ENCODE measurements at places on chromosomes 5 and 9.
A peak's percentile ranks its signal among the peaks of the same experiment; 100 is the strongest.

- DNase-seq = no peak
Observed at GRCh38 chr5:175683231-175683630, 25.4 kb downstream of the HRH2 start.

DNA sequence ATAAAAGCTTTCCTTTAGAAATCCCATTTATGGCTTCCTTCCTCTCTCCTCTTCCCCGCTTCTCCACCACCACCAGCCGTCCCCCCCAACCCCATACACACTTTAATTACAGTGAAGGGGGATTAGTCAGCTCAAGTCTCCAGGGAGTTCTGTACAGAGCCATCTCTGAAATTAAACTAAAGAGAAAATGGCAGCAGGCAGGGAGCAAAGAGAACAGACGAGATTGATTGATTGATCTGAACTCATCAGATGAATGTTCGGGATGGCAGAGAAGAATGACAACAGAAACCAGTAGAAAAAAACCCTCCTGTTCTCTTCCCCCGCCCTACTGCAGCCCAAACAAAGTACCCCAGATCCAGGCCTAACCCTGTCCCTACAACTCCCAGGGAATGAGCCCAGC is 241.7 kb upstream of the PANK3 start:
- no peak for DNase-seq

DNA sequence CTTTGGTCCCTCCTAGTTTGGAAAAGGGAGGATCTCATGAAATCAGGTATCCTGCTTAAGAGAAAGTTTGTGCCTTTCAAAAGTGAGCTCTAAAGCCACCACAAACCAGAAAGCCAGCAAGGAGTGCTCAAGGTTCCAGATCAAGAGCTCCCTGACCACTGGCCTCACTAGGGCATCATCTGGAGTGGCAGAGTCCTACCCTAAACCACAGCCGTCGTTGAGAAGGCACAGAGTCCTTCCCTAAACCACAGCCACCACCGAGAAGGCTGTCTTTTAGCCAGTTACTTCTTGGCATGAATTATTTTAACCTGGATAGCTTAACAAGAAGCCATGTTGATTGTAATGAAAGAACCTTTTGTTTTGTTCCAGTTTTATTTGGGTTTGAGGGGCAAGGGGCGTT is 102.9 kb downstream of the FRMD3 start:
- no peak for DNase-seq

GRCh38 chr9:12290166-12290869 is 402.9 kb upstream of the TYRP1 start:
- DNase-seq = no peak

GRCh38 chr5:37695647-37696046 is 144.2 kb downstream of the GDNF start:
- DNase-seq = no peak

- DNase-seq = no peak
Observed at GRCh38 chr5:37552770-37553719, 173.9 kb downstream of the WDR70 start.

DNA sequence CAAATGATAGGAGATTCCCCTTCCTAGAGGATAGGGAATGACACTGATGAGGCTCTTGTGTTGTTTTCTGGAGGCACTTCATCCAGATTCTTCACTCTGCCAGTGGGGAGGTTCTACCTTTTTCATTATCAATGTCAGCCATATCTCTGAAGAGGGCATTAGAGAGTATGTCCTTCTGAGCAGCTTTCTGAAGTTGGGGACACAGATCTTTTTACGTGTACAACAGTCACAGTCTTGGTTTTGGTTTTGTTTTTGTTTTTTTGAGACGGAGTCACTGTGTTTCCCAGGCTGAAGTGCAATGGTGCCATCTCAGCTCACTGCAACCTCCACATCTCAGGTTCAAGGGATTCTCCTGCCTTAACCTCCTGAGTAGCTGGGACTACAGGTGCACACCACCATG is 22.6 kb downstream of the CENPH start:
- DNase-seq = no peak

- no peak for DNase-seq
Observed at GRCh38 chr5:116419258-116419657, 155.4 kb downstream of the SEMA6A start.

- no peak for DNase-seq
Observed at GRCh38 chr9:134149380-134149779, 13.5 kb downstream of the WDR5 start.

DNA sequence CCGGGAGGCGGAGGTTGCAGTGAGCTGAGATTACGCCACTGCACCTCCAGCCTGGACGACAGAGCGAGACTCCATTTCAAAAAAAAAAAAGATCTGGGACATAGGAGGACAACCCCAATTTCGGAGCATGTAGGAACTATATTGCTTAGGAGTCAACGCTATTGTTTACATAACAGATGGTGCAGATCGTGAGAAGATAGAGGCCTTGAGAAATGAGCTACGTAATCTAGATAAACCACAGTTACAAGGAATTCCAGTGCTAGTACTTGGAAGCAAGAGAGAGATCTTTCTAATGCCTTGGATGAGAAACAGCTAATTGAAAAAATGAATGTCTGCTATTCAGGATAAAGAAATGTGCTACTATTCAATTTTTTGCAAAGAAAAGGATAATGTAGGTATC is 20.3 kb downstream of the TBC1D2 start:
- no peak for DNase-seq

DNA sequence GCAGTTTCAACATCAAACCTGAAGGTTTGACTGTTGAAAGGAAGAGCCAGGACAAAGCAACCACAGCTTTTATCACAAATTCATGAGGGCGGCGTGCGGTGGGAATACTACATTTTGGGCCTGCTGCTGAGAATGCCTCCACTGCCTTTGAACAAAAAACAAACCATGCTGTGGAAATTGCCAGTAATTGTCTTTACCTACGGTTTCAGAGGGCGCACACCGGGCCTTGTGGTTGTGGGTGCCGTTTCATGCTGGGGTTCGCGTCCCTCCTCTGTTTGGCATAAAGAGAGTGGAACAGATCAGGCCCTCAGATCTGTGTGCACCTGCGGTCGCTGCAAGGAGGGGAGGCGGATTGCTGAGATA is 27.6 kb upstream of the TCF7 start:
- no peak for DNase-seq

- DNase-seq = peak; percentile 58
Observed at GRCh38 chr5:141843156-141843927, 34.9 kb downstream of the PCDH1 start.

- DNase-seq = no peak
Observed at GRCh38 chr5:53936481-53937352, 373.7 kb downstream of the ARL15 start.

DNA sequence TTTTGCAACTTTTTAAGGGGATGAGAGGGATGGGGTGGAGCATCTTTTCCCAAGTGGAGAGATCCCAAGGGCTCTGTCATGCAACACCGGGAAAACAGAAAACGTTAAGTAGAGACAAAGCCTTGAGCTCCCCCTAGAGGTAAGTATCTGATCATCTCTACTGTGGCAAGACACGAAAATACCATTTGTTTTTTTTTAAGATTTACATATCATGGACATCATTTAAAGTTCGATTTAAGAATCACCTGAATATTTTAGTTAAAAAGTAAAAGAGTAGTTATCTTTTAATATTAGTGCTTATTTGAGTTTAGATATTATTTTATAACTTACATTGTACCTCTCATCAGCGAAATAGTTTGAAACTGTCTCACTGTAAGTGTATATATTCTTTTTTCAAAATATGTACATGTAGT is 200.4 kb downstream of the LRRC70 start:
- DNase-seq = no peak

DNA sequence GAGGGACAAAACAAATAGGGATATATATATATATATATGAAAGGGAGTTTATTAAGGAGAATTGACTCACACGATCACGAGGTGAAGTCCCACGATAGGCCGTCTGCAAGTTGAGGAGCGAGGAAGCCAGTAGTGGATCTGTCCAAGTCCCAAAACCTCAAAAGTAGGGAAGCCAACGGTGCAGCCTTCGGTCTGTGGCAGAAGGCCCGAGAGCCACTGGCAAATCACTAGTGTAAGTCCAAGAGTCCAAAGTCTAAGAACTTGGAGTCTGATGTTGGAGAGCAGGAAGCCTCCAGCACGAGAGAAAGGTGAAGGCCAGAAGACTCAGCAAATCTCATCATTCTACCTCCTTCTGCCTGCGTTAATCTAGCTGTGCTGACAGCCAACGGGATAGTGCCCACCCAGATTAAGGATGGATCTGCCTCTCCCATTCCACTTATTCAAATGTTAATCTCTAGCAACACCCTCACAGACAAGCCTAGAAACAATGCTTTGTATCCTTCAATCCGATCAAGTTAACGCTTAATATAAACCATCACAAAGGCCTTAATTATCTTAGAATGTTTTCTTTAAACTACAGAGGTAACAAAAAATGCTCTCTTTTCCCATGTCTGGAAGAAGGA is 23.8 kb upstream of the DAB2 start:
- no peak for DNase-seq

DNA sequence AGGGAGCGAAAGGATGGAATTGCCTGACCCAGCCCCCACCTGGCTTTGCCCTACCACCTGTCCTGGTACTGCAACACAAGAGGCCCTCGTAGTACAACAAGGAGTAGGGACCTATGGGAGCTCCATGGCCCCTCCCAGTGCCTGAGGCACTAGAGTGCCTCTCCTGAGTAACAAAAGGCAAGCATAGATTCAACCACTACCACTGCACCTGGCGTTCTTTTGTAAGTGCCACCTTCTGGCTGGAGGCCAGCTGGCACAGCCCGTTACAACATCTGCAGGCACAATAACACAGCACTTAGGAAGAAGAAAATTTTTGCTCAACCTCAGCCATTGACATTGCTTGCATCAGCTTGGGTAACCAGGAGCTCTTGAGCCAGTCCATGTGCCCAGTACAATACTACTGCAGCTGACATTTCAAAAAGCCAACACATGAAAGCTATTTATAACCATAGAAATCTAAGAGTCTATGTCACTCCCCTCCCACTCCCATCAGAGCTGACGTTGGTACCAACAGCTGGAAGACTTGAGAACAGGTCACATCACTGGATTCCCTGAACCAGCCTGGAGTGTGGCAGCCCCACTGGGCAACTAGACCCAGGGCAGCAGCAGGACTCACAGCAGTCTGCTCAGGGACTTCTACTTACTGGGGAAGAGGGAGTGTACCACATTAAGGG is 17.7 kb upstream of the FAM174A start:
- no peak for DNase-seq

- no peak for DNase-seq
Observed at GRCh38 chr9:125655691-125656410, 51.2 kb downstream of the MAPKAP1 start.

DNA sequence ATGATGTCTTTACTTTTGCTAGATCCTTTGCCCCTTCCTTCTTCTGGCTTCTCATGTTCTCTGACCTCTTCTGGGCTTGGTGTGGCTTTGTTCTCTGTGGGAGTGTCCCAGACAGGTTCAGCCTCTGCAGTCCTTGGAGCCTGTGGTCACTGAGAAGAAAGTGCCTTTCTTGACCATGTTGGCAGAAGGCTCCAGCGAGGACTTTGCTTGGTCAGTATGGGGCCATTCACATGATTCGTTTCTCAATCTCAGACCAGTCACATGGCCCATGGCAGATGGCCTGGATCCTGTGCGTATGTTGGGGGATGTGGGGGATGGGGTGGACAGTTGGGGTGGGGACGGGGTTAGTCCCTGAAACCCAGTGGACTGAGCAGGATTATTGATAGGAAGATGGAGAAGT is 274.1 kb downstream of the ARHGAP26 start:
- no peak for DNase-seq

DNA sequence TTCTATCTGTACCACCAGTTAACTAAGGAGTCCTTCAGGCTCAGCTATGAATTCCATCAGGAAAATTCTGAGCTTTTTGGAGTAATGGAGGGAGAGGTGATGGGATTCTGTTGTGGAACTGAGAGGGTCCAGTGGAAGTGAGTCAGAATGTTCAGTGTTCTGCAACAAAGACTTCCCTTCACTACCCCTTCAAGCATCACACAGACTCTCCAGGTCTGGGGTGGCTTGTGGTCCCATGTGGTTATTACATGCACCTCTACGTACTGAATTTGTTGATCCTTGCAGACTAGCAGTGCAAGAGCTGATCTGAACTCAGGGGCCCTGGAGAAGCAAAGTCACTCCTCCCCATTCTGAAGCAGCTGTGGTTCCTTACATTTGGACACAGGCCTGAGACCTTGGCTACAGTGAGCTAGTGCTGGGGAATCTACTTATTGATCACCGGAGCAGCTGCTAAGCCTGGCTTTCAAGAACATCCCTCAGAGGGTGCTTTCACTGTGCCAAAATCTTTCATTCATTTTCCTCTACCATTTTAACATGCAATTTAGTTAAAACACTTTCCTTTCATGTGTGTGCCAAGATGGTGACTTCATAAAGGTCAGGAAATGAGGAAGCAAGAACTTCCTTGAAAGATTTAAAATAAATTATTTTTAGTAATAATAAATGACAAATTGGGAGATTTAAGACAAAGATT is 75.0 kb upstream of the TNC start:
- no peak for DNase-seq

DNA sequence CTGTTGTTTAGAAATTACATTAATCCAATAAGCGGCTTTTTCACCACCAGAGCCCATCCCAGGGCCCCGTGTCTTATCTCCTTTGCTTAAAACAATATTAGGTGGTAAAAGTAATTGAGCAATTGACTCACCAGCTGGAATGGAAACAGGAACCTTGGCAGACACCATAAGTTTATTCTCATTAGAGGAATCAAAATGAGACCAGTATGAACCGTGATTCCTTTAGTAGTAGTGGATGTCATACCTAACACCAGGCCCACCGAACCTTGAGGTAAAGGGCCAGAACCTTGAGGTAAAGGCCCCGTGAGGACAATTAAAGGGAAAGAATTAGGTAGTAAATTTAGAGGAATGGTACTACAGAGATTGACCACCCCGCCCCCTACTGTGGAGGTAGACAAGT is 16.5 kb downstream of the HSDL2 start:
- DNase-seq = no peak

DNA sequence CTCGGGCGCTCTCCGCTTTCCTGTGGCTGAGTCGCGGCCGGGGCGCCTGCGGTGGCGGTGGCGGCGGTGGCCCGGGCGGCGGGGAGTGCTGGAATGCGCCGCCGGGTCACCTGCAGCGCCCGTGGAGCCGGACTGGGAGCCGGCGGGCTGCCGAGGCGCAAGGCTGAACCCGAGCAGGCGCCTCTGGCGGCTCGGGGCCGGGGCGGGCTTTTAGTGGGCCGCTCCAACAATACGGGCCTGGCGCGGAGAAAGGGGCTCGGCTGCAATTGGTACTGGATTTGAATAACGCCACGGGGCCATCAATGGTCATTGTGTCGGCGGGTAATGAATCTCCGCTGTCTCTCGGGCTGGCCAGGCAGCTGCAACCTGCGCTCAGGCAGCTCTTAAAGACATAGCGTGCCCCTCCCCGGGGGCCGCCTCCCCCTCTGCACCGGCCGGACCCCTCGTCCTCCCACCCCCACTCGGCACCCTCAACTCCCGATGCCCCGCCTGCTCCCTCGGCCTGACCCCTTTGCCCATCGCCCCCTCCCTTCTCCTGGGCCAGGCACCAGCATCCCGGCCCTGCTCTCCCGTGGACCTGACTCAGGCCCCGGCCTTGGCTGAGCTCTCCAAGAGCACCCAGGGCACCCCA is 22.1 kb downstream of the URM1 start:
- no peak for DNase-seq

DNA sequence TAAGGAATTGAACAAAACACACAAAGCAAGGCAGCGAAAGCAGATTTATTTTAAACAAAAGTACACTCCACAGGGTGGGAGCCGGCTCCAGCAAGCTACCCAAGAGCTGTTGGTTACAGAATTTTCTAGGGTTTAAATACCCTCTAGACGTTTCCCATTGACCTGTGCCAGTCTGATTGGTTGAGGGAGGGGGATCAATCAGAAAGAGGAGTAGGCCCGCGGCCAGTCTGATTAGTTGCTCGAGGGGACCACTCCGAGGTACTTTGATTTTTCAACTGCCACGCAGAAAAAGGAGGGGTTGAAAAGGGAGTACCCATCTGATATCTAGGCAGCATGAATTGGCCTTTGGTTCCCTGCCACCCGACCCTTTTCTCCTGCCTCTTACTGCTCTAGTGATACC is 998 bp downstream of the SRP19 start:
- DNase-seq = no peak
